NCI-H146 (cell line): ENCODE measurements at places on chromosomes 2 and 18.
A peak's percentile ranks its signal among the peaks of the same experiment; 100 is the strongest.

DNA sequence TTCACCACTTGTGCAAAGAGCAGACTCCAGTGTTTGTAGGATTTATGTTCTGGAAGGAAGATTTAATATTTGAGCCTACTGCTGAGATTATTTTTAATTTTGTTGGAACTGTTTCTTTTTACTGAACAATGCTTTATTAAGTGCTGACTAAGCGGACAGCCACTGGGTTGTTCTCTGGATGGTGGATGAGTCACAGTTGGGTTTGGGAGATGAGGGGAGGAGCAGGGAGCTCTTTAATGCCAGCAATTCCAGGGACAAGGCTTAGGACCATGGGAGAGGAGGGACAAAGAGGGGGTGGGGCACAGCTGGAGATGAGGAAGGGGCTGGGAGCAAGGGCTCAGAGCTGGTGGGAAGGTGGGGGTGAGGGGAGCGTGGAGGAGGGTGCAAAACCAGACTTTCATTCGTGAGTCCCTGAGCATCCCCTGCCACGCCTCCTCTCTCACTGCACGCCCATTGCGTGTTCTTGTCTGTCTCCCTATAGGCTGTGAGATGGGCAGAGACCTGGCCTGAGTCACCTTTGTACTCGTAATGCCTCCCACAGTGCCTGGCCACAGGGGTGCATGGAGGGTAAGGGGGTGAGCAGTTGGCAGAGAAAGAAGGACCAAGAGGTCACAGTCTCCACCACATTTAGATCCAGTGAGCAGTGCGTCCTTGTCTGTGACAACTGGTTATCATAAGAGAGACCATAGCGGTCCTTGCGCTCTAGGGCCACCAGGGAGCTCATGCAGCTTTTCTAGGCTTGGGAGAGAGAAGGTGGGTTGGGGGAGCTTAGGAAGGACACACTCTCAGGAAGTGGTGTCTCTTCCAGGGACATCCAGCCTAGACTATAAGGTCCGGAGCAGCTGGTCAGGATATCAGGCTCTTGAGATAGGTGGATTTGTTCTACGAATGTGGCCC is 18.4 kb downstream of the SLC4A3 start:
- DNase-seq: no peak

DNA sequence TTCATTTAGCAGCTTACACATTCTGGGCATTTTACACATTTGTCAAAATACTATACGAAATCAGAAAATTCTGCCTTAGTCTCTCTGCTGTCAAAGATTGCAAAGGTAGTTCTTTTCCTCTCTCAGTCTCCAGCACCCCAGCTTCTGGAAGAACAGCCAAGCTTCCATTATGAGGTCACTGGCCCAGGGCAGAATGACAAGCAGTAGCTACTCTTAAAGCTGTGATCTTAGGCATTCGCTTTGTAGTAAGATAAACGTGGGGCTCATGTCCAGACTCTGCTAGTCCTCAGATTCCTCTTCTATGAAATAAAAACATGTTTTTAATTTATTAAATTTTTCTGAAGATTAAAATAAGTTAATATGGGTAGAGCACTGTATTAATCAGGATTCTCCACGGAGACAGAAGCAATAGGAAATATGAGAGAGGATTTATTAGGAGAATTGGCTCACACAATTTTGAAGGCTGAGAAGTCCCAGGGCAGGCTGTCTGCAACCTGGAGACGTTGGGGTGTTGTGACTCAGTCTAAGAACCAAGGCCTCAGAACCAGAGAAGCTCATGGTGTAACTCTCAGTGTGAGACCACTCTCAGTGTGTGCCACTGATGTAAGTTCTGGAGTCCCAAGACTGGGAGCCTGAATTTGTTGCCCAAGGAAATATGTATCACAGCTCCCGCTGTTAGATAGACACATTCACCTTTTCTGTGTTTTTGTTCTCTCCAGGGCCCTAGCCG is 201.2 kb downstream of the CMPK2 start:
- DNase-seq: no peak

DNA sequence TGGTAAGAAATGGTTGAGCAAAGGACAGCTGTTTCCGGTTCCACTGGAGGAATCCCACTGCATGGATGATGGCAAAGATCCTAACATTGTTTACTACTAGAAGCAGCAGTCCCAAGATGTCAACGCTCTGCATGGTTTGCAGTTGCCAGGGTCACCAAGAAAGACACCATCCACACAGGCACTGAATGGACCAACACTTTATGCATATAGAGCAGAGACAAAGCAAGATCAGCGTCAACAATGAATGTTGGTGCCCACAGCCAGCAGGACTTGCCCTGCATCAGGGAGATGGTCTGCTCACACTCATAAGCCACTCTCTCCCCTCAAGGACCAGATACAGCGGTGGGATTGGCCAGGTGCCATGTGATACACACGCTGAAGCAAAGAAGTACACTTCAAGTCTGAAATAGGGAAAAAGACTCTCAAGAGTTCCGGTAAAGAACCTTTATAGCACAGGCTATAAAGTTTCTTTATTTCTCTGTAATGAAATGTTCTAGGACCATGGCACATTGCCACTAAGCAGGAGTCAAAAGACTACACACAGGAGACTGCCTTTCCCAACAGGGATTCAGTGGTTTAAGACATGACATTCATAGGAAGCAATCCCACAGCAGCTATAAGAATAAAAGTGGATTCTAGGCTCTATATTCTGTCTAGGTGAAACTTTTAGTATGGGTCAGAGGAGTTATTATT is 133.2 kb upstream of the EPHA4 start:
- no peak for DNase-seq

DNA sequence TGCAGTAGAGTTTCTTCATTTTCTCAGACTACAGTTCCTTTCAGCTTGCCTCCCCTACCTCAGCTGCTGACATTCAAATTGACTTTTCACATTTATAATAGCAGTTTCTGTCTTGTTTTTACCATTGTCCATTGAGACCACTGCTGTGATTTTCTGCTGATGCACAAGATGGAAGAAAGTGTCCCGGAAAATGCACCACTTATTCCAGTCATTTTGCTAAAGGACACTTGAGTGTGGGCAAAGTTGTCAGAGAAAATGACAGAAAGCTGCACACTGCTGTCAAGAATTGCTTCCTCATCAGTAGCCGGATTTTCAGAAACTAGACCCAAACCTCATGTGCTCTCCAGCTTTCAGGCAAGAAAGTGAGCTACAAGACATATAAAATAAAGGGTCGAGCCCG is 546.2 kb upstream of the SETBP1 start:
- DNase-seq: no peak

- no peak for DNase-seq
Measured at GRCh38 chr2:23519334-23519651, 134.3 kb downstream of the KLHL29 start.

DNA sequence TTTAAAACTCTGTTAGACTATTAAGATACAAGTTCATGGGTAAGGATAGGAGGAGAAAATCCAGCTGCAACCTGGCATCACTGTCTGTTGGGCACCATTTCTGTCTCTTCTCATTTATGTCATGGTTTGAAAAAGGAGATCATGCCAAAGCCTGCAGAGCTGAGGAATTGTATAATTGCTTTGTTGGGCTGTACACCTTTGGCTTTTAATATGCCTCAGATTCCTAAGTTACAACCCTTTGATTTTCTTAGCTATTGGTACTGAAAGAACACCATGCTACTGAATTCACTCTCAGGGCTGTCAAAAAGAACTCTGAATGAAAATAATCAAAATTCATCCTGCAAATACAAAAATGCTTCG is 174.3 kb downstream of the ACKR3 start:
- no peak for DNase-seq

DNA sequence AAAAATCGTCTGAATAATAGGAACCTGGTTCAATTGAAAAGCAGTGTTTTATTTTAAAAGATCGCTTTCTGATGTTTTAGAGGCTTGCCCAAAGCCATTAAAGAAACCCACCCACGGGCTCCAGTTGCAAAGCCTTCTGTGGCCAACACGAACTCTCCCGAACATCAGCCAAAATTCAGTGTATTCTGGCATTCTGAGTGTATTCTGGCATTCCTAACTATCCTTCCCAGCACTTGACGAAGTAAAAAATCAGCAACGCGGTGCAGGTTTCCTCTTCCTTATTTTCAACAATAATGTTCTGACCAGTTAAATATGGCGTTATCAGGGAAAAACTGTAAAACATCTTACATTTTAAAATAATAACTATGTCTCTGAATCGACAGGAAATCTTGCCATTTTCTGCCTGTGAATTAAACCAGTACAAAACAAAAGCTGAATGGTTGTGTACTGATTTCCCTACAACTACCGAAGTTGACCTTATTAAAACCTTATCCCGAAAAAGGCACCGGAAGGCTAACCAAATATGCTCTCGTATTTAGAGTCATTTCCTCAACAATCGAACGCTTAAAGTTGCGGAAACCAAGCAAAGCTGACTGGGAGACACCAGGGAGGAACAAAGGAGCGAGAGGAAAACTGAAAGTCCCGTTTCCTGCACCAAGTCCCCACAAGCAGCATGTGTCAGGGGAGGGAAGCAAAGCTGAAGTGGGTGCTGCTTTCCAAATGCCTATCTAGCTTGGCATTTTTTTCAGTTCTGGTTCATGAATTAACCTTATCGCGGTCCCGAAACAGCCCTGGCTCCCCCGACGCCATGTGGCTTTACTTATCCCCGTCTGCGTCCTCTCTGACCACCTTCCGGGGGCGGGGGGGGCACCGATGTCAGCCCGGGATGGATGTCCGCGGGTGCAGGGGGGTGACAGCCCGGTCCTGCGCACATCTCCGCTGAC is 44.3 kb downstream of the ZNF516 start:
- DNase-seq: peak; percentile 62

- no peak for DNase-seq
Measured at GRCh38 chr18:8517276-8517675, 92.0 kb upstream of the RAB12 start.

GRCh38 chr2:237971661-237972060 is 4.8 kb downstream of the UBE2F start:
- no peak for DNase-seq

- DNase-seq: no peak
Measured at GRCh38 chr2:16828828-16829160, 163.2 kb upstream of the CYRIA start.

DNA sequence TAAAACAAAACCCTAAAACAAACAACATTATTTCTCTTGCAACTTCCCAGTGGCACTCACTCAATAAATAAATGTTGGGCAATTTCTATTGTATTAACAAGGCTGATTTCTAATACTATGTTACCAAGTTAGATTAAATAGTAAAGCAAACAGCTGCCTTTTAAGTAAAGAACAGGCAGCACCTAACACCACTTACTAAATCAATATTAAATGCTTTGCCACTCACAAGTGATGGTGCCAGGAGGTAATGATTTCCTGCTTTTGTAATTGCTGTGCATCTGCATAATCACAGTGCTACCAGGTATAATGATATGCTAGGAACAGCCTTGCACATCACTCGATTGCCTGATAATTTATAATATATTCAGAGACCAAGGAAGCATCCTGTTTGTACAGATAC is 276.5 kb downstream of the NBAS start:
- peak; percentile 94 for DNase-seq

DNA sequence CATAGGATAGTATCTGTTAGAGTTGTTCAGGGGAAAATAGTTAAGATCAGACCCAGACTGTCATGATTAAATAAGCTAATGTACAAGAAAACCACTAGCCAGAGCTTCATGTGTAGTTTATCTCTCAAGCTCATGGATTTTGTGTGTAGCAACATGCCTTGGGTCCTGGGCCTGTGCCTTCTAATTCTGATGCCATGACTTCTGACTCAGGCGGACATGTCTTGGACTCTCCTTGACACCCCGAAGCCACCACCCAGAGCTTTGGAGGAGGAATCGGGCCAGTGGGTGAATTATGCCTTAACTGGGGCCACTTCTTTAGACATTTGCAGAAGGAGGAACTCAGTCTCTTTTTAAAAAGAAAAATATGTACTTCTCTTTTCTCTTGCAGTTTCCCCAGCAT is 68.7 kb downstream of the NPAS2 start:
- DNase-seq: no peak

DNA sequence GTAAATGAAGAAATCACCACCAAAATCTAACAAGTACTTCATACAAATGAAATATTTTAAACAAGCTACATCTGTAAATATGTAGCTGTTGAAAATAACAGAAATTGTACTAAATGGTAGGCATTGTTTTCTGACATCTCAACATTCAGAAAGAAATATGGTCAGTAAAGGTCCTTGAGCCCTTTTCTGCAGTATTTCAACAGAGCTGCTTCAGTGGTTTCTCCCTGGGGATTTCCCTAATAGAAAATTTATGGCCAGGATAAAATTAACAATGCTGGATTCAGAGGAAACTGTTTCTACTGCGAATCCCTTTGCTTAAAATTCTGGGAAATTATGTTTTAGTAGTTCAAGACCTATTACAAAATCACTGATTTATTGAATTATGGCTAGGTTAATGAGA is 256.6 kb downstream of the PIEZO2 start:
- no peak for DNase-seq

GRCh38 chr2:12715258-12716031 is 1.3 kb upstream of the TRIB2 start:
- no peak for DNase-seq

GRCh38 chr18:69364930-69365329 is 35.8 kb upstream of the DOK6 start:
- no peak for DNase-seq

DNA sequence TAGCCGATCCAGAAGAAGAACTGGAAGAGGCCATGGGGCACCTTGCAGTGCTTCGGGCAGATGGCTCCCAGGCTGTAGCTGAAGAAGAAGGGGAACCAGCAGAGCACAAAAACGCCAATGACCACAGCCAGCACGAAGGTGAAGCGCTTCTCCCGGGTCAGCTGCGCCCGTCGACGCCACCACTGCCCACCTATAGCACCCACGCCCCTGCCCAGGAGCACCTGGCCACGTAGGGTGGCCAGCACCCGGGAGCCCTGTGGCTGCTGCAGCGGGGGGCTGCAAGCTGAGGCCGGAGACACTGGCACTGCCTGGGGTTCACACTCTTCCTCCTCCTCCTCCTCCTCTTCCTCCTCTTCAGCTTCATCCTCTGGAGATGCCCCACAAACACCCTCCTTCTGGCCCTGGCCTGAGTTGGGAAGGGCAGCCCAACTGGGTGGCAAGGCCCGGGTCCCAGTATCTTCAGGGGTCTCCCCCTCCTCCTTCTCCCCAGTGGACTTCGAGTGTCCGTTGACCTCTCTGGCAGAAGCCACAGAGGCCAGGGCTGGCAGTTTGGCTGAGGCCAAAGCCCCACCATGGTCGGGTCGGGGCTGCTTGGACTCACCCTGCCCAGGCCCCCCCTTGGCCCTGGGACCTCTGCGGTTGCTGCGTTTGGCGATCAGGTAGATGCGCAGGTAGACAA is 1.3 kb downstream of the ADRA2B start:
- no peak for DNase-seq
